ENCODE measurements at places on chromosomes 12 and 14.

DNA sequence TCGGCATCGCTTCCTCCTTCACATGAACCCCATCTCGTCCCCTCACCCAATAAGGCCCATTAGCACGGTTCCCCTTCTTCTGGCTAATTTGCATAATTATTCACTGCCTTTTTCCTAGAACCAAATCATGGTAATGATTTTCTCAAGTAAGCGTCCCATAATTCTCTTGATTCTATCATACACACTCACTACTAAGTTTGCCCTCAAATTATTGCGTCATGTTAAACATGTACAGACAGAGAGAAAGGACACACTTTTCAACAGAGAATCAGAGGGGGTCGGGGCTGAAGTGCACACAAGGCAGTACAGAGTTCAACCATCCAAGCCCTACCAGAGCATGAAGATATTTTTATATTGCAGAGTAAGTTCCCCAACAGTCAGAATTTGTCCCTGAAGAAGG, 256.6 kb downstream of the FOXN3 start:
- DNase-seq = no peak

DNA sequence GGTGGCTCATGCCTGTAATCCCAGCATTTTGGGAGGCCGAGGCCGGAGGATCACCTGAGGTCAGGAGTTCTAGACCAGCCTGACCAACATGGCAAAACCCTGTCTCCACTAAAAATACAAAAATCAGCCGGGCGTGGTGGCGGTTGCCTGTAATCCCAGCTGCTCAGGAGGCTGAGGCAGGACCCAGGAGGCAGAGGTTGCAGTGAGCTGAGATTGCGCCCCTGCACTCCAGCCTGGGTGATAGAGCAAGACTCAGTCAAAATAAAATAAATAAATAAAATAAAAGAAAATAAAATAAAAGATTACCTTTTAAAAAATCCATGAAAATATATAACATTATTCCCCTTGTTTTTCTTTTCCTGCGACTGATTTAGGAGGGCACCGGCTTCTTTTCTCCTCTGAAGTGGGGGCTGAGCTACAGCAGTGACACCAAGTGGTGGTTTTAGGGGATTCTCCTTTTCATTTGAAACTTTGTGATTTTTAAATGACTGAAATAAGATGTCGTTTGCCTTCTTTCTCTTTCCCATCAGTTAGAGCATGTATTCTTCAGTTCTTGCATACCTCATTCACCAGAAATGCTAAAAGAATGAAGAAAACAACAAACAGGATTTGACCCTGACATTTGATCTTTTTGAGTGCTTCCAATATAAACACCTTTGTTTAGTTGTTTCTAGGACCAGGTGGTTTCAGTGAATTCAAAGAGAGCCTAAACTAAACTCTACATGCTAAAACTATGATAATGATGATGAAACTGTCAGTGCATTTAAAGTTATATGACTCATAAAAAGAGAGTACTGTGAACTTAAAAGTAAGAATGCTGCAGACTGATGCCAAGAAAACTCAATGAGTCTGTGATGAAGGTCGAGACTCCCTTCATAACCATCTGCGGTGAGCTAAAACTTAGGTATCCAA, 22.6 kb upstream of the PKP2 start:
- DNase-seq = no peak

- DNase-seq = no peak
Observed at GRCh38 chr12:5085896-5086295, 42.2 kb downstream of the KCNA5 start.

GRCh38 chr12:27355979-27356378, 23.3 kb downstream of the BMAL2 start:
- no peak for DNase-seq

- no peak for DNase-seq
Observed at GRCh38 chr14:67453575-67454300, 34.8 kb downstream of the TMEM229B start.

DNA sequence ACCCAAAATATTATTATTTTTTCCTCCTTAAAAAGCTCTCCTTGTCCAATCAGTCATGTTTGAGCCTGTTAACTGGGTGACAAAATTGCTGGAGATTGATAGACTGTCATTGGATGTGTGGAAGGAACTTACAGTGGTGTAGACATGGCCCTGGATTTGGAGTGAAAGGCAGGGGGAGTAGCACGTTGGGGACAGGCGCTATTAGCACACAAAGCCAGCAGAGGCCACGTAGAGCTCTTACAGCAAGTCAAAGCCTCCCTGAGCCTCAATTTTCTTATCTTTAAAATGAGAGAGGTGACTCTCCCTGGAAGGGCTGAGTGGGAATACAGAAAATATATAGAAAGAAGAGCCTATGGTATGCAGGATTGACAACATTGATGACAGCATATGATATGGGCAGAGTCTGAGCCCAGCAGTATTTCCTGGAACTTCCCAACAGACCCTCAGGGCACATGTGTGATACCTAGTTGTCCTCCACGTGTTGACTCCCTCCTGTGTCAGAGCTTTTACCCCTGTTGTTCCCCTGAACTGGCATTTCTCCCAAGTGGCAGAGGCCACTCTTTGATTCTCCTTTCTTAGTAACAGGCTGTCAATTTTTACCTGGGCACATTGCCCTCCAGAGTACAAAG, 504.9 kb downstream of the VRK1 start:
- no peak for DNase-seq

DNA sequence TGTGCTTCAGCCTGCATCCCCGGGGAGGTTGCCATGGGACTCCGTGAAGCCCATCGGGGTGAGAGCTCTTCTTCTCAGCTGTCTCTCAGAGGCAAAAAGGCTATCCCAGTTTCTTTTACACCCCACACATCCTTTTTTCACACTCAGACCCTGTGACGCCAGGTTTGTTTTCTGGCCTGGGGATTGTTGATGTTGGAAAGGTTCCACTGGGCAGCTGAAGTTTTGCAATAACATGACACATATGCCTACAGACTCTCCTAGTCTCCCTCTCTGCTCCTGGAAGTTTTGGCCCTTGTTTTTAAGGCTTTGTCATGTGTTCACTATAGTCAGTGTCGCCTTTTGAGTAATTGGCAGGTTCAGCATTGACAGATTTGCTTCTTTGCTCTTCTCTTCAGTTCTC, 118.6 kb downstream of the SMOC1 start:
- DNase-seq = no peak
